ENCODE measurements at places on chromosomes 11 and 22.
A peak's percentile ranks its signal among the peaks of the same experiment; 100 is the strongest.

GRCh38 chr22:47151490-47151889 is 389.0 kb downstream of the TBC1D22A start:
- DNase-seq: no peak

- DNase-seq: no peak
These were observed 225.0 kb upstream of the UBASH3B start for GRCh38 chr11:122430490-122430889.

- DNase-seq: no peak
These were observed 25.0 kb downstream of the TSKU start for GRCh38 chr11:76808171-76808570.

GRCh38 chr22:19795617-19796008 is 35.0 kb downstream of the TBX1 start:
- no peak for DNase-seq

DNA sequence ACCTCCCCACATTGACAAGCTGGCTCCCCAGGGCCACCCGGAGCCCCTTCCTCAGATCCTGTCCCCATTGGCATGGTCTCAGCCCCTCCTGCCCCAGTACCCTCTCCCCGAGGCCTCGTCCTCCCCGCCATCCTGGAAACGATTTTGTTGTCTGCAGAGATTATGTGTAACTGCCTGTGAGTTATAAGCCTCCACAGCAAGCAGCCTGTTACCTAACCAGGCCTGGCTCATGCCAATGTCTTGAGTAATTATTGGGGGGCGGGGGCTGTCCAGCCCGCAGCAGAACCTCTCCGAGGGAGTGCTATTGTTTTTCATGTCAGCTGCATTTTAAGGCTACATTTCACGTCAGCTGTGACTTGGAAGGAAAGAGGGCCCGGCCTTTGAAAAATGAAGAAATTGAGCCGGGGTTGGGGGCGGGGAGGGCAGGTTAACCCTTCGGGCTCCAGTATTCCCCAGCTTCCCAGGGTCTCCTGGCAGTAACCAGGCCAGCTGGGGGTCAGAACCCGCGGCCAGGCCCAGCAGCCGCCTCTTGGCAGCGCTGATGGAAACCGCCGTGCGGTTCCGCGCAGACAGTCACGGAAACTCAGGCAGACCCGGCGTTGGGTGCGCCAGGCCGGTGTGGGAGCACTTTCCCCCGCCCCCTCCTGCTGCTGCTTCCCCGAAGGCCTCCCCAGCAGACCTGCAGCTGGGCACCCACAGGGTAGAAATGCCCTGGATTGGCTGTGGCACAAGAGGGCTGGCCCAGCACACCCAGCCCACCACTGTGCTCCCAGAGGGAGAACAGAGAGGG is 59.5 kb downstream of the CDKN1C start:
- DNase-seq: no peak

GRCh38 chr11:118219732-118220131 is 5.1 kb downstream of the JAML start:
- DNase-seq: no peak

GRCh38 chr11:108037211-108037610 is 28.5 kb downstream of the CUL5 start:
- no peak for DNase-seq

DNA sequence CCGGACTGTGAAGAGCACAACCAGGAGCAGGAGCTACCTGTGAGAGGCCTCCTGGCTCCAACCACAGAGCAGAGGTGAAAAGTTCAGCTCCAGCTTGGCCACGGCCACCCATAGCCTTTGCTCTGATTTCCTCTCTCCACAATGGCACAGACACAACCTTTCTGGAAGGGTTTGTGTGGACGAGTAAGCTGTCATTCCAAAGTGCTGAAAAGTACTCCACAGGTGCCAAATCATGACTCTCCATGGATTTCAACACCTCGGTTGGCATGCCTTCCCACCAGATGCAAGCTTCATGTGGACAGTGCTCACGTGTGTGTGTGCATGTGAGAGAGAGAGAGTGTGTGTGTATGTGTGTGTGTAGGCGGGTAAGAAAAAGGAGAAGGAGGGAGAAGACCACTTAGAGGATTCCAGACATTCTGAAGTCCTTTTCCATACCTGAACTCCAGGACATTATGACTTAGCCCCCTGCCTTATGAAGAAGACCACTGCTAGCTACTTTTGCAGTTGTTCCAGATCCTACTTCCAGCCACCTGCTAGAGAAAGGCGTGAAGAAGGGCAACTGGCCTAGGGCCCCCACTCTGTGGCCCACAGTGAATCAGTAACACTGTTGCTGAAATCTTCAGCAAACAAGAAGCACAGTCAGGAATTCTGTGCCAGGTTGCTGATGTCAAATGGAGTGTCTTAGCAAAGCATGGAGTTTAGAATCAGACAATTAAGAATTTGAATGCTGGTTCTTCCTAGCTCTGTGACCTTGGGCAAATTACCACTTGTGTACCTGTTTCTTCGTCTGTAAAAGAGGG is 13.9 kb upstream of the NAV2 start:
- no peak for DNase-seq

GRCh38 chr11:60717956-60718355 is 6.6 kb upstream of the MS4A18 start:
- no peak for DNase-seq

DNA sequence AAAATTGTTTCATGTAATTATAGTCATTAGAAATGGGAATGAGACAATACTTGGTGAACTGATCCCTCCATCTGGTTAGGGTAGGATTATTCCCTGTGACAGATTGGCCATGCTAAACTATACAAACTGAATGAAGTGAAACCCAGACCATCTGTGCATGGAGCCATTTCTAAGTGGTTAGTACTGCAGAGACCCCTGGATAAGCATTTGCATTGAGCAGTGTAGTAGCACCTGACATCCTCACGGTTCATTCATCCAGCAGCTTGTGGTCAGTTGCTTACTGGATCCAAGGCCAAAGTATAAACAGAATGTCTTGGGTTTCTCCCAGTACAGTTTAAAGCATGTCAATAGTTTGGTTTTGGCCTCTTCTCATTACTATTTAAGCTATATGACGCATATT is 93.8 kb upstream of the ARHGAP42 start:
- no peak for DNase-seq

DNA sequence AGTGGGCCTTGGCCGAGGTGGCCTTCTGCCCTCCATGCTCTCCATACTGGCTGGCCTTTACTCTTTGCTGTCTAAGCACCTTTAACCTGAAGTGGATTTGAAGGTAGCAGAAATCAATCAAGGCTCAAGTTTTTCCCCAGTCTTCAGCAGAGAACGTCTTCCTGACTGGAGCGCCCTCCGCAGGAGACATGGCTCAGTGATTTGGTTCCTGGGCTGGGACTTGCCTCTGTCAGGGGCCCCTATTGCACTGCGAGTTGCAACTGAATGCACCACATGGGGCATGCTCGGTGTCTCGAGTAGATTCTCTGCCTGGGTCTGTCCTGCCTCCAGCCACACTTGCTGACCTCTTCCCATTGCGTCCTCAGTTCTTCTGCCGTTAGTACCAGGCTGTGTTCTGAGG is 79.6 kb downstream of the BMAL1 start:
- DNase-seq: no peak

DNA sequence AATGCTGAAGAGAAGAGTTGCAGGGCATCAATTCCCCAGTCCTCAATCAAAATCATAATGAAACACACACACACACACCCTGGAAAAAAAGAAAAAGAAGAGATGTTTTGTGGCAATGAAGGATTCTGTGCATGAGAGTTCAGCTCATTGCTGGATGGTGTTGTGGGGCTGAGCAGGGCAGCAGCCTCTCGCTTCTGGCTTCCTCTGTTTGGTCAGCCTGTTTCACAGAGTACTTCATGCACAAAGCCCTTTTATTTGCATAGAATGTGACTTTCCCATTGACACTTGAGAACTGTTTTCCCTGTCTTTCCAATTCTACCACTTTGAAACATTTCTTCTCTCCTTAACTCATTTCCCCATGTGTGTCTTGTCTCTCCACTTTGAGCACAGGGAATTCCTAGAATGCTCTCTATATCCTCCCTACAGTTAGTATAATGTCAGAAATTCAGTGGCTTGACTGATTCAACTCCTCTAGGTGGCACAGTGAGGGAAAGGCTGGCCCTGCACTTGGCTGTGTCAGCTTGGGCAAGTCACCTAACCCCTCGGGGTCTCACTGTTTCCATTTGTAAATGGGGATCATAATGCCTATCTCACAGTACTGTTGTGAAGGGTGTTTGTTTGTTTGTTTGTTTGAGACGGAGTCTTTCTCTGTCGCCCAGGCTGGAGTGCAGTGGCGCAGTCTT is 25.4 kb upstream of the BSX start:
- DNase-seq: no peak

- no peak for DNase-seq
These were observed 84.2 kb downstream of the MORC2 start for GRCh38 chr22:30884211-30885000.

DNA sequence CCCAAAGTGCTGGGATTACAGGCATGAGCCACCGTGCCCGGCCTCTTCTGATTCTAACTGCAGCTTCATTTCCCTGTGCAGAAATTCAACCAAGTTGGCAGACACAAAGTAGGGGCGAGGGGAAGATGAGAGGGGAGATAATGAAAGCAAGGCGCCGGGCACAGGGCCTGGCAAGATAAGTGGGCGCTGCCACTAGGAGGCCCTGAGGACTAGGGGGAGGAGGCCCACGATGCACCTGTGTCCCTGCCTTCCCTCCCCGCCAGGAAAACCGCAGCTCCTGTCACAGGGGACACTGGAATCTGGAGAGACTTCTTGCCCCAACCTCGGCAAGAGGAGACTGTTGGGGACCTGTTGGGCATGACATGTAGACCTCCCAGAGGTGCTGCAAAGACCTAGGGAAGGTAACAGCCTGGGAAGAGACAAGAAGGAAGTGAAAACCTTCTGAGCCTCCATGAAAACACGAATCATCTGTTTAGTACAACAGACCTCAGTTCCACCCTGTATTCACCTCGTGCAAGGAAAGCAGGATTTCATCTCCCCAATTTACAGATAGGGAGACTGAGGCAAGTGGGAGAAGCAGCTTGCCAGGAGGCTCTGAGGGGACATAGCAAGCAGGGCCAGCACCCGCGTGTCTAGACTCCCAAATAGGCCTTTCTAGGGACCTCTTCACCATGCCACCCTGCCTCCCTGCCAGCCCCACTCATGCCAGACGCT is 3.1 kb upstream of the LGALS1 start:
- DNase-seq: peak; percentile 32

- no peak for DNase-seq
These were observed 16.5 kb downstream of the PSMD13 start for GRCh38 chr11:253160-253885.

DNA sequence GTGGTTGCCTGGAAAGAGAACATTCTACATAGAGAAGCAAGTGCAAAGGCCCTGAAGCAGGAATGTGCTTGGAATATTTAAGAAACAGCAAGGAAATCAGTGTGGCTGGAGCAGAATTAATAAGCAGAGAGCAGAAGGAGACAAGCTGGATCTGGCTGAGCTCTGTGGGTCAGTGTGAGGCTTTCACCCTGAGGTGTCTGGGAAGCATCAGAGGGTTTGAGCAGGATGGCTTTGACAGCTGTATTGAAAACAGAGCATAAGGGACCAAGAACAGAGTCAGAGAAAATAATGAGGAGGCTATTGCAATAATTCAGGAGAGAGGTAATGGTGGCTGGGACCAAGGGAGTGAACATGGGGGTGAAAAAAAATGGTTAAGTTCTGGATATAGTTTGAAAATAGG is 199.6 kb downstream of the NXPE2 start:
- DNase-seq: no peak

- no peak for DNase-seq
These were observed 44.2 kb downstream of the SHANK2 start for GRCh38 chr11:71208011-71208774.

DNA sequence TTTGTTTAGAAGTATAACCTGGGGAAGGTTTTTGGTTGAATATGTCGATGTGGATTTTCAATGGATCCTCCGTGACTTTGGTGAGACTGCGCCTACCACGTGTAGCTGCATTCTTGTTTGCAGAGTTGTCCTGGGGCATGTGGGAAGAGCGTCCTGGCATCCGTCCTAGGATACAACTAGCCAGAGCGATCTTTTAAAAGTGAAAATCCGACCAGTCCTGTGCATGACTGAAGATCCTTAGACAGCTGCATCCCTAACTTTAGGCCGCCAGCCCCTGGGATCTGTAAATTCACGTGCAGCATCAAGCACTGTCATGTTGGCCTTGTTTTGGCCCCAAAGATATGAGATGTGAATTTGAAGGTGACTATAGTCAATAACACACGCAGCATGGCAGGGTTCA is 22.4 kb upstream of the THY1 start:
- DNase-seq: no peak

Data from effector memory CD4-positive, alpha-beta T cell (primary cell).